ENCODE measurements at places on chromosomes 12 and 14.

- no peak for DNase-seq
Observed at GRCh38 chr14:84622357-84622756, 907.6 kb upstream of the FLRT2 start.

- no peak for DNase-seq
Observed at GRCh38 chr14:22464422-22465142, 124.4 kb downstream of the DAD1 start.

DNA sequence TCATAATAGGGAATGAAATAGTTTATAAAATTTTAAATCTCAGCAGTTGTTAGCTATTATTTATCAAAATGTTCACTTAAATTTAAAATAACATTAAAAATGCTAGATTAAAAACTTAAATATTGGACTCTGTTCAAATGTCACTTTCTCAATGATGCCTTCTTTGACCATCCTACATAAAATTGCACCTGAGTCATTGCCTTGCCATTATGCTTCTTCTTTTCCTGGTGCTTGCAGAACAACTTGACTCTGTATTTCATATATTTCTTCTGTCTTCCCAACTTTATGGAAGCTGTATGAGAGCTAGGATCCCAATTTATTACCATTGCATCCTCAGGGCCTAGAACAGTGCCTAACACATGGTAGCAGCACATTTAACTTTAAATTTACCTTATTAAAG, 37.3 kb upstream of the CPM start:
- DNase-seq, result no peak

GRCh38 chr14:104650981-104651875, 38.2 kb upstream of the INF2 start:
- DNase-seq, result no peak

DNA sequence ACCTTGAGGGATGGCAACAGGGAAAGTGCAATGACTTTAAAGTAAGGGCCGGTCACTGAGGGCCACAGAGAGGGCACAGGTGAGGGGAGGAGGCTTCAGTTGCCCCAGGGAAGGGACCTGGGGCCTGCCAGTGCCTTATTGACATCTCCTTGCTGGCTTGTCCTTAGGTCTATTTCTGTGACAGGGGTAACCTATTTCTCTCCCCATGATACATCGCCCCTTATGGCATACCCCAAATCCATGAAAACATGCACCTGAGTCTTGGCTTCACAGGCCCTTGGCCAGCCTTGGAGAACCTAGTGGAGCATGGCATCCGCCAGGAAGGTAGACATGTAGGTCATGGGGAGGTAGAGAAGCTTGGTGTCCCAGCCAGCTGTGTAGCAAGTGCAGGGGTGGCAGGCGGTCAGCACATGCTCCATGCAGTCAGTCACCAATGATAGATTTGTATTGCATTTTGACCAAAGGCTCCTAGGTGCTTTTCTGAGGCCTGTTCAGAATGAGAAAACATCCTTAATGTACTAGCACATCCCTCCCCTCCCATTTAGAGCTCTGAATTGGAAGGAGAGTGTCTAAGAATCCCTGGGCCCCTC, 23.6 kb upstream of the RDH16 start:
- DNase-seq, result no peak

GRCh38 chr12:43097471-43097870, 454.5 kb downstream of the ADAMTS20 start:
- no peak for DNase-seq

DNA sequence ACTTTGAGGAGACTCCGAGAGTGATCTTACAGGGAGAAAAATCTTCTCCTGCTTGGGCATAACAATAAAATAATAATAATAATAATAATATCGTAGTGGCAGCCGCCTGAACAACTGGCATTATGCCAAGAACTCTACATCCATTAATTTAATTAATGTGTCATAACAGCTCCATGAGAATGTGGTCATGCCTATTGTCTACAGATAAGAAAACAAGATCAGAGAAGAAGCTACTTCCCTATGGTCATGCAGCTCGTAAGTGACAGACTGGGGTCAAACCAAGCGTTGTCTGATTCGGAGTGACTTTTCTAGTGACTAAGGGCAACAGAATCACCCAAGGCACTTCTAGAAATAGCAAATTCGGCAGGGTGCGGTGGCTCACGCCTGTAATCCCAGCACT, 11.7 kb downstream of the PROX2 start:
- no peak for DNase-seq

GRCh38 chr12:12992418-12993130, 7.5 kb downstream of the HEBP1 start:
- DNase-seq, result no peak

DNA sequence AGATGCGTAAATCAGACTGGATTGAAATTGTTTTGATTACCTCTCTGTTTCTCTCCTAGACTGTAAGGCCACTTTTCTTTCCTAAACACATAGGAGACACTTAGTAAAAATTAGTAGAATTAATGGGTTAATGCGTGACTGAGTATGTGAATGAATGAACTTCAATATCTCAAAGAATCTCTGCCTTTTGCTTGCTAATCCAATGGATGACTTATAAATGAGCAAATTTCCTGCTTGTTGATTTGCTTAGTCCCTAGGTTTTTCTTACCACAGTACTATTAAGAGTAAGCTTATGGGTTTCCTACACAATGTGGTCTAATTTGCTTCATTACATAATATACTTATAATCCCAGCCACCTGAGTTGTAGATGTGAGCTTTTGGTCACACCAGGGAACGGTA, 164.1 kb downstream of the SRGAP1 start:
- DNase-seq, result no peak

GRCh38 chr12:120649442-120650232, 9.2 kb downstream of the CABP1 start:
- DNase-seq, result no peak

GRCh38 chr14:52891800-52892199, 59.0 kb downstream of the FERMT2 start:
- DNase-seq, result no peak

DNA sequence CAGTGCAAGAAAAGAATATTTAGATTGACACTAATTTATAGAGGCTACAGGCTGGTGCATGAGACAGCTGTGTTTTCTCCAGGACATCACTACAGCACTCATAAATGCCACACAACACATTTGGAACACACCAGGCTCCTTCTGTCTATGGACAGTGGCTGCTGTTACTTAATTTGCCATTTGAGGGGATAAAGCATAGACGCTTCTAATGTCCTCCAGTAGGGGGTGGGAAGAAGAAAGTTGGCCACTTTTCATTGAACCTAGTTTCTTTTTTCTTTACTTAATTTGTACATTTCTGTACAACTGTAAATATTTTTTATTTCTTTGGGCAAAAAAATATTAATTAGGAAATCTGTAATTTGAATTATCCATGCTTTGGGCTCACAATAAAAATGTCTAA, 12.4 kb upstream of the RTN1 start:
- no peak for DNase-seq

- no peak for DNase-seq
Observed at GRCh38 chr12:111143271-111143670, 222.9 kb upstream of the MYL2 start.

DNA sequence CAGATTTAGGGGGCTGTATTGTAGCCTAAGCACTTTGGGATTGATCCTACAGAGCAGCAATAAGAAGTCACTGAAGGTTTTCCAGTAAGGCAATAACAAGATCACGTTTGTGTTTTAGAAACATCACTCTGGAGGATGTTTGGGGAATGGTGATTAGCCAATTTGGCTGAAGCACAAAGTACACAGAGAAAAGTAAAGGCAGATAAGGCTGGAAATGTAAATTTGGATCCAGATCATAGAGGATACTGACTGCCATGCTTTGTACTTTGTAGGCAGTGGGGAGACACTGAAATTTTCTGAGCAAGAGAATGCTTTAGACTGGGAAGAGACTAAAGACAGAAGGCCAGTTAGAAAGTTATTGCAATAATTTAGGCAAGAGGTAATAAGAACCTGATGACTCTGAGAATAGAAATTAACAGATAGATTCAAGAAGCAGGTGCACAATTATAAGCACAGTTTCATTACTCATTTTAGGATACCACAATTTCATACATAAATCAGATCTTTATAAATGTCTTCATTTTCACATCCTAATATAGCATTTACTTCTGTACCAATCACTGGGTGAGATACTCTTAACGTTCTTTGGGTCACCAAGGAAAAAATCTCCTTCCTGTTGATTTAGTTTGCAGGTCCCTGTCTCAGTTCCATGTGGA, 314.5 kb upstream of the GARIN6 start:
- no peak for DNase-seq

GRCh38 chr12:42565633-42566032, 23.9 kb downstream of the PRICKLE1 start:
- no peak for DNase-seq

DNA sequence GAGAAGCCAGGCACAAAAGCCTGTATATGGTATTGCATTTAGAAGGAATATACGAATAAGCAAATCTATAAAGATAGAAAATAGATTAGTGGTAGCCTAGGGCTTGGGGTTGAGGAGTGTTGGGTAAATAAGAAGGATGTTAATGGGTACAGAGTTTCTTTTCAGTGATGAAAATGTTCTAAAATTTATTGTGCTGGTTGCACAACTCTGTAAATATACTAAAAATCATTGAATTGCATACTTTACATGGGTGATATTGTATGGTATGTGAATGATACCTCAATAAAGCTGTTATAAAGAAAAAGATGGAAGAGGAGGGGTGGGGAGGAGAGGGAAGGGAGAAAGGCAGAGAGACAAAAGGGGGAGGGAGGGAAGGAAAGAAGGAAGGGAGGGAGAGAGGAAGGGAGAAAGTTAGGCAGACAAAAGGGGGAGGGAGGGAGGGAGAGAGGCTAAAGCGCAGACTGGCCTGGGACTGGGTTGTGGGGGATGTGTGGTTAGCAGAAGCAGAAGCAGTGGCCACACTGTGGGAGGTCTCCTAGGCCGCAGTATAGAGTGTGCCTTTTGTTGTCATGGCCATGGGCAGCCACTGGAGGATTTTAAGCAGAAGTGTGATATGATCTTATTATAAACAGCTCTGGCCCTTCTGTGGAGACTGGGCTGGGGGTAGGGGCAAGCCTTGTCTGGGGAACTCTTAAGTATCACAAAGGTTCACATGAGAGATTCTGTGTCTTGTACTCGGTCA, 73.6 kb upstream of the ELK3 start:
- no peak for DNase-seq

DNA sequence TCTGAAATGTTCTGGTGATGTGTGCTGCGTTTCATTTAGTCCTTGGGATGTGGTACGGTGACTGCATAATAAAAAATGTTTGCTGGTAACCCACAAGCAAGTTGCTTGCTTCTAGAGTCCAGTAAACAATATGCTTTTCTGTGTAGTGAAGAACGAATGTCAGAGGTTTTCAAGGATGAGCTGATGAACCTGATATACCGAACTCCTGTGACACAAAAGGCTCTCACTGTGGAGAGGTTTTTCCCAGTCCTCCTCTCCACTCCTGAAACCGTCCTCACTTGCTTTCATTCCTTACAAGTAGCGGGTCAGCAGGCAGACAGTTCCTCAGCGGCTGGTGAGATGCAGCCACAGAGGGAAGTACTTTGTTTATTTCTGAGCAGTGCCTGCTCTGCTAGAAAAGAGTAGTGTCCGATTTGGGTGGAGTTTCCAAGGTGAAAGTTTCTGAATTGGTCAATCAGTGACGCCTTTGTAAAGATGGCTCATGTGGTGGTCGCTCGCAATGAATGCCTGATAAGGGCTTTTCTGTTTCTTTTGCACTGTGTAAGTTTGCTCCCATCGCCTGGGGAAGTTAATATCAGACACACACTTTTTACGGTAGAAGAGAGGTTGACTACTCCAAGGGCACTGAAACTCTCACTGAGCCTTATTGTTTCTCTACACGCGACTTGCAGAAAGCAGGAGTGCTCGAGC, 3.0 kb downstream of the ETV6 start:
- no peak for DNase-seq

DNA sequence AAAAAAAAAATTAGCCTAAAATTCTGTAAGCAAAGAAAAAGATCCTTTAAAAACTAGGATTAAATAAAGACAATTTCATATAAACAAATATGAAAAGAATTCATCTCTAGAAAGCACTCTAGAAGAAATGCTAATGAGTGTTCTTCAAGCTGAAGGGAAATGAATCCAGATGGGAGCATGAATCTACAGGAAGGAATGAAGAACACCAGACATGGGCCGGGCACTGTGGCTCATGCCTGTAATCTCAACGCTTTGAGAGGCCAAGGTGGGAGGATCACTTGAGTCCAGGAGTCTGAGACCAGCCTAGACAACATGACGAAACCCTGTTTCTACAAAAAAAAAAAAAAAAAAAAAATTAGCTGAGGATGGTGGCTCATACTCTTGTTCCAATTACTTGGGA, 297.2 kb downstream of the FBXL14 start:
- no peak for DNase-seq

GRCh38 chr14:94595912-94596311, 14.7 kb downstream of the SERPINA5 start:
- no peak for DNase-seq

Data from stimulated activated CD4-positive, alpha-beta T cell treated with anti-CD3 and anti-CD28 coated beads, Interleukin-15, amount 100 ng/mL, for 1 hour (primary cell).